ENCODE measurements at places on chromosomes 11 and 22.

- no peak for DNase-seq
Measured at GRCh38 chr11:30171661-30172060, 59.2 kb upstream of the FSHB start.

DNA sequence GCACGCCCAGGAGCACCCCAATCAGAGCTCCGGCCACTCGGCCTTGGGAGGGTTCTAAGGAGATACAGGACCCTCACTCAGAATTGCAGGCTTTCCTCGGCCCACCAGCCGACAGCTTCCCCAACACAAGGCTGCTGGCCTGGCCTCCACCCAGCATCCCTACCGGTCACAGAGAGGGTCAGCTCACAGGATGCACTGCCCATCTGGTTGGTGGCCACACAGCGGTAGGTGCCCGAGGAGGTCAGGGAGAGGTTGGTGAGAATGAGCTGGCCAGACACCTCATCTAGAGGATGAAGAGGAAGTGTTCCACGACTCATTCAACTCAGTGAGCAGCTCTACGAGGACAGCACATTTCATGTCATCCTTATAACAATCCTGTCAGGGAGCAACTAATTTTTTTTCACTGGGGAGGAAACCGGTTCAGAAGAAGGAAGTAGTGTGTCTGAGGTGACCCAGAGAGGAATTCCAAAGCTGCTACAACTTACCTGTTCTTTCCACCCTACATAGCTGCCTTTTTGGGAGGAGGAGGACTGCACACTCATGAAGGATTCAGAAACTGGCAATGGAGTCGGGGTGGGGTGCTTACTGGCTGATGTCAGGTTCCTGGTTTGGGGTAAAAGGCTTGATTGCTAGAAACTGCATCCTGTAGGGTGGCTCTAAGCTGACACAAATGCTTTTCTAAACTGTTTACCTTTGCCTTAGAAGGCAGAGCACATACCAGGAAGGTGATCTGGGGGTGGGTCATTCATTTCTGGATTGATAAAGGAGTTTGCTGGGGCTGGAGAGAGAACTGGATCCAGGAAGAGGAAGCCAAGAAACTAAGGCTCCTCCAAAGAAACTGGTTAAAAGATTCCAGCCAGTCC lies 3.3 kb downstream of the VSIG2 start:
- DNase-seq, result no peak

- no peak for DNase-seq
Measured at GRCh38 chr22:19864538-19865106, 9.9 kb upstream of the GNB1L start.

DNA sequence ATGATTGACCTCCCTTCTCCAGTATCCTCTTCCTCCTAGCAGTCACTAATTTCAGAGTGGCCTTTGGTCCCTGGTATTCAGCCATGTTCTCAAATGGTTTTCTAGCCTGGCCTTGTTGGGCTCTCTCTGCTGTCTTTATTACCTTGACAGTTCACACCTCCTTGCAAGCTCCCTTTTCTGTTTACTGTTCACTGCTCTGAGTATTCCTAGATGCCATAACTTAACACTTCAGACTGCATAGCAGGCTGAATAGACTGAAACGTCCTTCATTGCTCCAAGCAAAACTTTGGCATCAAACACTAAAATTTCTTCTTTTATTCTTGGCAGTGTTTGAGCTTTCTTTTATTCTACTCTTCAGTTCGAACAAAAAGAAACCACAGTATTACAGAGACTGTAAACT lies 49.7 kb upstream of the SLC25A18 start:
- no peak for DNase-seq

DNA sequence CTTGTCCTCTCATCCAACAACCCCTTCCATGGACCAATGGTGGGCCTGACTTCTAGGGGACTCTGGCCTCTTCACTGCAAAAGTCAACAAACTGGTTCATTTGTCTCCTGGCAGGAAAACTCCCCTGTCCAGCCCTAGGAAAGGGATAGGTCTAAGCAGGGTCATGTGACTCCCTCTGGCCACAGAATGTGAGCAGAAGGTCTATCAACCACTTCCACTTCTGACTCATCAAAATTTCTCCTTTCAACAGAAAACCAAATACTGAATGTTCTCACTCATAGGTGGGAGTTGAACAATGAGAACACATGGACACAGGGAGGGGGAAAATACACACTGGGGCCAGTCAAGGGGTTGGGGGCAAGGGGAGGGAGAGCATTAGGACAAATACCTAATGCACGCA lies 1.3 kb upstream of the ISX start:
- DNase-seq, result no peak

DNA sequence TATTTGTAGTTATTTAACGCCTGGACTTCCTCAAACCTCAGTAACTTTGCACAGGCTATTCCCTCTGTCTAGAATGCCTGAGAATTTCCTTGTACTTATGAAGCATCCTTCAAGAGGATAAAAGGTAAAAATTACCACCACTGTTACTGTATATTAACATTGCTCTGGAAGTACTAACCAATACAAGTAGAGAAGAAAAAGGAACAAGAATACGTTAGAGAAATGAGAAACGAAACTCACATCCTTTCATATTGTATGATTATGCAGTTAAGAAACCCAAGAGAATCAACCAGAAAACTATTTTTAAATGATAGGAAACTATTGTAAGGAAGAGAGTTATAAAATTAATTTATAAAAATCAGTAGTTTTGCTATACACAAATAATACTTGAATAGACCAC lies 48.2 kb upstream of the OR5P2 start:
- no peak for DNase-seq

DNA sequence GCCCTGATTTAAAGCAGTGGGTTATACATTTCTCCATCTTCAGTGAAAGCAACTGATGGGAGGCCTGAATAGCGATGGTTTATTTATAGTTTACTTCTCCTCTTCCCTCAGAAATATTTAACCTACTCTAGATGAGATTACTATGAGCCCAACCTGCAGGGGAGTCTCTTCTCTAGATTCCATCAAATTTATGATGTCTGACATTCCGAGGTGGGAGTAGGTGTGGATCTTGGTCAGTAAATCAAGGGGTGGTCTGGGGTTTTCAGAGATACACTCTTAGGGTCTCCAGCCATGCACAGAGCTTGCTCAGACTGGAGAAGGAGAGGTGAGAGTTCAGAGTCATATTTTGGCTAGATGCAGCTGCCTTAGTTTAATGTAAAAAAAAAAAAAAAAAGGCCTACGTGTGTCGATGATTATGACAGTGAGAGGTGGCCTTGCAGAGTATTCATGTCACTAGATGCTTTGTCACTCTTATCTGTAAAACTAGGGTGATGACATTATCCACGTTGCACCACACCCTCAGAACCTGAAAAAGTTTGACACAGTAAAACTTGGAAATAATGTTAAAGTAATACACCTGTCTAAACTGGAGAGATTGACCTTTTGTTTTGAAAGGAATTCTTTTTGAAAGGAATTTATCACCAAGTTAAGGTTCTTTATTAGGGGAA lies 81.2 kb downstream of the EXT2 start:
- DNase-seq, result no peak
